ENCODE measurements at places on chromosomes 5 and 9.

GRCh38 chr5:8845296-8845695 is 700.6 kb downstream of the SEMA5A start:
- DNase-seq, result no peak

GRCh38 chr5:137751869-137752491 is 2.2 kb downstream of the HNRNPA0 start:
- DNase-seq, result no peak

- no peak for DNase-seq
Observed at GRCh38 chr5:113232221-113232620, 202.6 kb downstream of the TSSK1B start.

DNA sequence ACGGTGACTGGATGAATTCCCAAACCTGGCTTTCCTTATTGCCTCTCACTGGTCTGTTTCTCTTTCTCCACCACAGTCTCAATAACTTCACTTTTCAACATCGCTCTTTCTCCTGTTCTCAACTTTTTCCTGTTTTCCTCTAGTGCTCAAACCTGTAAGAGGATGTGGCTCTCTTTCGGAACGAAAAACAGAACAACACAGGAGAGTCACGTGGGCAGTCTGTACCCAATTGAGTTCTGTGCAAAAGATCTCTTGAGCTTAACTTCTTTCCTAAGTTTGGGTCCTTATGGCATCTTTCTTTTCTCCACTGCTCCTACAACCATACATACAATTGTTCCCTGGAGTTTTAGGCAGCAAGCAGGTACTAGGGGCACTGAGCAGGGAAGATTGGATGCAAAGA is 8.9 kb downstream of the HAVCR1 start:
- no peak for DNase-seq

- DNase-seq, result no peak
Observed at GRCh38 chr9:22146604-22147003, 137.5 kb upstream of the CDKN2B start.

GRCh38 chr5:92800365-92800764 is 780.7 kb downstream of the NR2F1-AS1 start:
- DNase-seq, result no peak

DNA sequence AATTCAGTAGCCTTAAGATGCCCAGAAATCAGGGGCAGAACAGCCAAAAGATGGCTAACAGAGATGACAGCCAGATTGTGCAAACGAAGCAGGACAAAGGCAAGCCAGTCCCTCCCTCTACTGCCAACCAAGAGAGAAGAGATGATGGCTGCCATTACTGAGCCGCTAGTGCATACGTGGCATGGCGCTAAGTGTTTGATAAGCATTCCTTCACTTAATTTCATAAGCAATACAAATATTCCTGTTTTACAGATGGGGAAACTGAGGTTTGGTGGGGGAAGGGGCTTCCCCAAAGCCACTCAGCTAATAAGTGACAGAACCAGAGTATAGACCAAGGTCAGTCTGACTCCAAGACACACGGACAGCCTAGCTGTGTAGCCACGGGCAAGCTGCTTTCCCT is 44.1 kb downstream of the STK10 start:
- no peak for DNase-seq
